HFFc6 (cell line): ENCODE measurements at places on chromosomes 3 and 15. TPM values are rescaled to one million over a fixed set of nuclear protein-coding genes. Genes with fewer than 3 reads are reported as not detected.

GRCh38 chr15:78050826-78051225, 26.7 kb downstream of the TBC1D2B start:
- peak overlapping the region; percentile 76; the same call in 1 of the 2 replicates for H3K4me3 ChIP-seq
- peaks cover 83% of the 10 kb centered on the region for H3K4me1 ChIP-seq
- peak overlapping the region; percentile 87 for H3K27ac ChIP-seq
- DNase-seq: peak; percentile 32

DNA sequence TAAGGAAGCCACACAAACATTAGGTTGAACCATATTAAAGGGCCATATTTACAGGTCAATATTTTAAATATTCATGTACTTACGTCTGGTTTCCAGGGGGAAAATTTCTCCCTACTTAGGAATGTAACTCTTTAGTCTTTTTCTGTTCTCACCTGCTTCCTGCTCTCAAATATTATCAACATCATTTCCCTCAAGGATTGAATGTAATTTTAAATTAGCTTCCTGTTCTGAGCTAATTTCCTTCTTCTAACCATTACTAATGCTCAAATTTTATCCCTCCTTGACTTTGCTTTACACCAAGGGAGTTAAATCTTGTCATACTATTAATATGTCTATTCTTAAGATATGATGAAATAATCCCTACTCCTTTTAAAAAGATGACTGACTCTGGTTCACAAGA, 103.4 kb upstream of the UBP1 start:
- peaks cover 20% of the 10 kb centered on the region for H3K4me1 ChIP-seq
- H3K27me3 ChIP-seq: no peaks in the 10 kb centered on the region
- H3K36me3 ChIP-seq: peaks cover 19% of the 10 kb centered on the region
- H3K4me3 ChIP-seq: no peak overlapping the region

- no peaks in the 10 kb centered on the region for H3K27me3 ChIP-seq
- no peaks in the 10 kb centered on the region for H3K4me1 ChIP-seq
- no peak for DNase-seq
- H3K27ac ChIP-seq: no peak overlapping the region
- no peaks in the 10 kb centered on the region for H3K36me3 ChIP-seq
Observed at GRCh38 chr3:117355566-117355965, 646.0 kb downstream of the TUSC7 start.

DNA sequence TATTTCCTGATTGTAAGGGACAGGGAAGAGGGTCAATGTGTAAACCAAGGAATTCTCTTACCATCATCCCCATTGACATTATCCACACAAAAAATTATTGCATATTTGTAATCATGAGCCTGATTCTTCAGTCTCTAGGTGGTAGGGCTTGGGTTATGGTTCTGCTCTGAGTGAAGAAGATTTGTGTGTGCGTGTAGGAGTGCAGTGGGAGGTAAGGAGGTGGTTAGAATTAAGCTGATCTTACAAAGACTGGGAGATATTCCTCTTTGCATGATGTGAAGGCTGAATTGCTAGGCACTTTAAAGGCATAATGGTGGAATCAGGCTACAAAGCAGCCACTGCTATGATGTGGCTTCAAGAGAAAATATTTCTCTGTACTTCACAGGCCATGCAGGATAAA, 23.0 kb upstream of the MINDY4B start:
- H3K4me3 ChIP-seq: no peak overlapping the region
- H3K36me3 ChIP-seq: no peaks in the 10 kb centered on the region
- DNase-seq: no peak
- no peak overlapping the region for H3K27ac ChIP-seq
- no peaks in the 10 kb centered on the region for H3K4me1 ChIP-seq

DNA sequence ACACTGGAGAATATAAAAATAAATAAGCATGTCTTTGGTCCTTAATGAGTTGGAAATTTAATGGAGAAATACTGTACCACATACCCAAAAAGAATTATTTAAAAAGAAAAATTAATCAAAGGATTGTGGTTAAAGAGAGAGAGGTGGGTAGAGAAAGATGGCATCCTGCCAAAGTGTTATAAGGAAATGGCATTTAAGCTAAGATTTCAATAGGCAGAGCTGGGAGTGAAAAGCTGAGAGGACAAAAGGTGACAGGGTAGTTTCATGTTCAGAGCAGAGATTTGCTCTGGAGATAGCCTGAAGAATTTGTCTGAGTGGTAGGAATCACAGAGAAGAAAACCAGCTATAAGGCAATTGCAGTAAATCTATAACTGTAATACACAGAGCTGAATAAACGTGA, 181.0 kb downstream of the SI start:
- H3K4me3 ChIP-seq: no peak overlapping the region
- no peaks in the 10 kb centered on the region for H3K27me3 ChIP-seq
- H3K27ac ChIP-seq: no peak overlapping the region
- no peaks in the 10 kb centered on the region for H3K4me1 ChIP-seq
- no peaks in the 10 kb centered on the region; the same call in 1 of the 2 replicates for H3K36me3 ChIP-seq

GRCh38 chr15:47620960-47621681, 96.2 kb upstream of the SEMA6D start:
- H3K36me3 ChIP-seq: no peaks in the 10 kb centered on the region
- H3K27ac ChIP-seq: no peak overlapping the region
- H3K4me3 ChIP-seq: no peak overlapping the region
- no peaks in the 10 kb centered on the region for H3K4me1 ChIP-seq
- DNase-seq: no peak
- peaks cover 3% of the 10 kb centered on the region for H3K27me3 ChIP-seq

DNA sequence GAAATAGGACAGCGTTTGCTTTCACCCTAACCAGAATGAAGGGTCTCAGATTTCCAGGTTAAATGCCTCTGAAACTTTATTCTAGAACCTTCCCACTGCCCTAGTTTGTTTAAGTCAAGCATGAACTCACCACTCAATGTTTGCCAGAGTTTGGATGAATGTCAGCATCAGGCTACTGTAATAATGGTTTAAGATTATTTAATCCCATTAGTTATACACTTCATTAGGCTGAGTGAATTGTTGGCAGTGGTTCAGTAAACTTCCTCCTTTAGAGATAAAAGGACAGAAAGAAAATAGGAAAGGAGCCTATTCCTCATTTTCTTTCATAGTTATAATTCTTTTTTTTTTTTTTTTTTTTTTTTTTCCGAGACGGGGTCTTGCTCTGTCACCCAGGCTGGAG, 401.9 kb upstream of the TPRG1 start:
- H3K36me3 ChIP-seq: no peaks in the 10 kb centered on the region
- H3K27ac ChIP-seq: no peak overlapping the region
- DNase-seq: no peak
- peaks cover 22% of the 10 kb centered on the region for H3K4me1 ChIP-seq
- H3K27me3 ChIP-seq: no peaks in the 10 kb centered on the region

GRCh38 chr3:157204431-157204830, 44.5 kb upstream of the CCNL1 start:
- peaks cover 14% of the 10 kb centered on the region for H3K4me1 ChIP-seq
- H3K27me3 ChIP-seq: no peaks in the 10 kb centered on the region
- DNase-seq: peak; percentile 65
- no peak overlapping the region for H3K27ac ChIP-seq

GRCh38 chr15:84835661-84836337, 18.6 kb downstream of the ALPK3 start:
- H3K36me3 ChIP-seq: peaks cover 6% of the 10 kb centered on the region; the same call in 1 of the 2 replicates
- H3K4me1 ChIP-seq: peaks cover 7% of the 10 kb centered on the region
- DNase-seq: no peak
- no peak overlapping the region for H3K27ac ChIP-seq

DNA sequence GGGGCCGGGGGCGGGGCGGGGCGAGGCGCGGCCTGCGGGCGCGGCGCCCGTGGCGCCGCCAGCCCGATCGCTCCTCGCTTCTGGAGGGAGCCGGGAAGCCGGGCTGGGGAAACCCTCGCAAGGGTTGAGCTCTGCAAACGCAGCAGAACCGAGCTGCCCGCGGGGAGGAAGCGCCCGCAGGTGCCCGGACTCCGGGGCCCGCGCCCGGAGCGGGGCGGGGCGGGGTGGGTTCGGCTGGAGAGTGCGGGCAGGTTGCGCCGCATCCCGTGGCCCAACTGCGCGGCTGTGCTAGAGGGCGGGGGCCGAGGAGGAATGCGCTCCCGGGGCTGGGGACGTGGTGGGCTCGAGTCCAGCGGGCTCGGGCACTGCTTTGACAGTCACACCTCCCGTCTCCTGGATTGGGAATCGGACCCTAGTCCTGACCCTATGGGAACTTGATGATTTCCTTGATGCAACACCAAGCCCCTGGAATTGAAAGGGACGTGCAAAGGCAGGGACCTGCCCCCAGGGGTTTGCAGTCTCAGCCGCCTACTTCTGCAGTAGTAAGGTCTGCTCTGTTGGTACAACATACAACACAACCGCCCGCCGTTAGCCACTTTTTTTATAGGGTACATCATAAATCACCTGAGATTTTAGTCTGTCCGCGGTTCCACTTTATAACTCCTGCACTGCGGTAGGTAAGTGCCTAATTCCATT, 34.3 kb downstream of the ZBTB38 start:
- peak overlapping the region; percentile 88 for H3K4me3 ChIP-seq
- DNase-seq: peak; percentile 71
- H3K27ac ChIP-seq: peak overlapping the region; percentile 97
- peaks cover 82% of the 10 kb centered on the region for H3K4me1 ChIP-seq
- H3K36me3 ChIP-seq: peaks cover 40% of the 10 kb centered on the region
- no peaks in the 10 kb centered on the region for H3K27me3 ChIP-seq

DNA sequence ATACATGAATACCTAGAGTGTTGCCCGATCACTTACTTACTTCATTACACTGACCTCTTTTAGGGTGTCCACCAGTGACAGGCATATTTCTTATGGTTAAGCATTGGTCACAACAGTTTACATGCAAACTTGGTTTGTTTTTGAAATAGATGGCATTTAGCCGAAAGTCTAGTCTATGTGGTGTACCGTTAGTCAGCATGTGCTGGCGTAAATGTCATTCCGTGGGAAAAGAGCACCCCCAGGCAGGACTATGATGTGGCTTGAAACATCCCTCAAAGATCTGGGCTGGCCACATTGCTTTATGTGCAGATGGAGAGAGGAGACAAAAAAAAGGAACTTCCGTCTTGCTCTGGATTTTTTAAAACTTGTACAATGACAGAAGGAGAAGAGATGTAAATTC, 357.0 kb upstream of the ICE2 start:
- peaks cover 2% of the 10 kb centered on the region for H3K27me3 ChIP-seq
- H3K4me1 ChIP-seq: peaks cover 21% of the 10 kb centered on the region
- no peak overlapping the region for H3K4me3 ChIP-seq
- H3K27ac ChIP-seq: peak overlapping the region; percentile 3; the same call in 1 of the 2 replicates
- peak; percentile 73 for DNase-seq
- no peaks in the 10 kb centered on the region for H3K36me3 ChIP-seq

DNA sequence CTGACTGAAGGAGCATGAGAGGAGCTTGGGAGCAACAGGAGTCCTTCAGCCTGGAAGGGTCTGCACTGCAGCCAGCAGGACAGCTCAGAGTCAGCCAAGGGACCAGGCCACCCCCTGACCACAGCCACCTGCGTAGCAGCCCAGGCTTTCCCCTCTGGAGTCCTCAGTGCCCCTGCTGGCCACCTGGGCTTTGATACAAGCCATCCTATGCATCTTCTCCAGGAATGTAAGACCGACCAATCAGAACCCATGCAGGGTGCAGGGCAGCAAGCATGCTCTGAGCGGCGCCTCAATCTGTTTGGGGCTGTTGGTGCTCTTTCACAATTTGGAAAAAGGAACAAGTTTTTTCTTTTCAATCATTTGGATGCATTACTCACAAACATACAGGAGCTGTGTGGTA, 52.0 kb downstream of the DZIP1L start:
- no peaks in the 10 kb centered on the region for H3K27me3 ChIP-seq
- no peak overlapping the region for H3K4me3 ChIP-seq
- no peak for DNase-seq
- H3K4me1 ChIP-seq: peaks cover 30% of the 10 kb centered on the region
- 0 out of 2 replicates have a peak overlapping the region, but pooled peaks have one; percentile 69 for H3K27ac ChIP-seq

DNA sequence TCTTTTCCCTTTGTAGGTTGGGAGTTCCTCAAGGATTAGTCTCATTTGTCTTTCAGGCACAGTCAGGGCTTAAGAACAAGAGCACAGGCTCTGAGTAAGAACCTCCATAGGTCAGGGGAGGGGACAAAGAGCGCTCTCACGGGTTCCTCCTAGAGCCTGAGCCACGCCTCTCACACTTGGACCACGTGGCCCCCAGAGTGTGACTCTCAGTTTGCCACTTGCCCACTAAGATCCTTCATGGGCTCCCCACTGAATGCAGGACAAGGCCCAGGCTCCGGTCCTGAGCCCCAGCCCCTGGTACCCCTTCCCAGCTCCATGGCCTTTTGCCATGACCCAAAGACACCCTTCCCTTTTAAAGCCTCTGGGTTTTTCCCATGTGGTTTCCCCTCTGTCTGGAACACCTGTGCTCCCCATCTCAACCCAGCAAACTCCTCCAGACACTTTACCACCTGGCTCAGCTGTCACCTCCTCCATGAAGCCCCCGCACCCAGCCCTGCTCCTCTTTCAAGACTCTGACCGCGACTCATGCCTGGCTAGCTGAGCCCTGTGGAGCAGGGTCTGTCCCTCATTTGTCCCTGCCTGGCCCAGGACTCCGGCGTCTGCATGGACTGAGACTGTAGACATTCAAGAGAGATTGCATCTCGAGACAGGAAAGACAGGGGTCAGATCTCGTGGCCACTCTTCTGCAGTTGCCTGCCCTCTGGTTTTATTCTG, 32.7 kb downstream of the IQSEC1 start:
- no peaks in the 10 kb centered on the region for H3K4me1 ChIP-seq
- no peak for DNase-seq
- peaks cover 47% of the 10 kb centered on the region for H3K27me3 ChIP-seq
- no peaks in the 10 kb centered on the region for H3K36me3 ChIP-seq

DNA sequence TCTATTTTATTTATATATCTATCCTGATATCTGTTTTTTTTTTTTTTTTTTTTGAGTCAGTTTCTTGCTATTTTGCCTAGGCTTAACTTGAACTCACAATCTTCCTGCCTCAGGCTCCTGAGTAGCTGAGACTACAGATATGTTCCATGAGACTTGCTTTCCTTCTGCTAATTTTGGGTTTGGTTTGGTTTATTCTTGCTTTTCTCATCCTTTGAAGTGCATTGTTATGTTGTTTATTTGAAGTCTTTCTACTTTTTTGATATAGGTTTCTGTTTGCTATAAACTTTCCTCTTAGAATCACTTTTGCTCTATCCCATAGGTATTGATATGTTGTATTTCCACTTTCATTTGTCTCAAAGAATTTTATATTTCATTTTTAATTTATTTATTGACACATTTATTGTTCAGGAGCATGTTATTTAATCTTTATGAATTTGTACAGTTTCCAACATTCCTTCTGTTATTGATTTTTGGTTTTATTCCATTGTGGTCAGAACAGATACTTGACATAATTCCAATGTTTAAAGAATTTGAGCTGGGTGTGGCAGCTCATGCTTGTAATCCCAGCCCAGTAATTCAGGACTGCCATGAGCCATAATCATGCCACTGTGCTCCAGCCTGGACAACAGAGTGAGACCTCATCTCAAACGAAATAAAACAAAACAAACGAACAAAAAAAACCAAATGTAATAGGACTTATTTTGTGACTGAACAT, 62.3 kb upstream of the PLSCR4 start:
- DNase-seq: peak; percentile 38
- peaks cover 33% of the 10 kb centered on the region for H3K36me3 ChIP-seq
- H3K4me1 ChIP-seq: peaks cover 65% of the 10 kb centered on the region
- H3K4me3 ChIP-seq: peak overlapping the region; percentile 69
- H3K27ac ChIP-seq: peak overlapping the region; percentile 85

CCR8 gene
- total RNA-seq: not detected in 3 replicates

HOMER2 gene
- 0.69 to 2.9 TPM (median 1.0 TPM) in 3 replicates for total RNA-seq

P2RY14 gene
- total RNA-seq: not detected in 3 replicates

FBLN2 gene
- total RNA-seq: 55.7 to 83.7 TPM (median 77.2 TPM) in 3 replicates

TTLL3 gene
- 14.1 to 18.8 TPM (median 16.3 TPM) in 3 replicates for total RNA-seq

ACTC1 gene
- total RNA-seq: 14.2 and 22.1 TPM in 2 replicates

GOLGA6D gene
- not detected in 3 replicates for total RNA-seq

CHST13 gene
- not detected in 3 replicates for total RNA-seq

GOLGA8T gene
- not detected in 3 replicates for total RNA-seq

TEX55 gene
- not detected in 2 replicates for total RNA-seq

CPLX3 gene
- 0.12 TPM in 1 of 3 replicates, not detected in the others for total RNA-seq

SERPINI2 gene
- total RNA-seq: not detected in 2 replicates
